ENCODE measurements at places on chromosomes 4 and X.

DNA sequence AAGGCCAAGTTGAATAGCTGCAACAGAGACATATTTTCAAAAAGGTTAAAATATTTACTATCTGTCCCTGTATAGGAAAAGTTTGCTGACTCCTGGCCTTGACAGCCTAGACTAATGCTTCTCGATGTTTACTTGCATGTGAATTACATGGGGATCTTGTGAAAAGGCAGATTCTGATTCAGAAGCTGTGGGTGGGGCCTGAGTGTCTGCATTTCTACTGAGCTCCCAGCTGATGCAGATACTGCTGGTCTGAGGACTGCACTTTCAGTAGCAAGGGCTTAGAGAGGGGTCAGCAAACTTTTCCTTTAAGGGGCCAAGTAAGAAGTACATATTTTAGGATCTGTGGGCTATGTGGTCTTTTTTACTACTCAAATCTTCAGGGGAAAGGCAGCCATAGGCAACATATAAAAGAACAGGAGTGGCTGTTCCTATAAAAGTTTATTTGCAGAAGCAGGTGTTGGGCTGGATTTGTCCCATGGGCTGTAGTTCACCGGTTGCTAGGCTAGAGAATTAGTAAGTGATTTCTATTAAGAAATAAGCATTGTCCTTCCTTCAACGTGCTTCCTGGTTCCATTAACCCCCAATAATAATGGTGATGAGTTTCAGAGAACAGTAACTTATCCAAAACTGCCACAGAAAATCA lies 97.2 kb upstream of the PDE5A start:
- DNase-seq: no peak

DNA sequence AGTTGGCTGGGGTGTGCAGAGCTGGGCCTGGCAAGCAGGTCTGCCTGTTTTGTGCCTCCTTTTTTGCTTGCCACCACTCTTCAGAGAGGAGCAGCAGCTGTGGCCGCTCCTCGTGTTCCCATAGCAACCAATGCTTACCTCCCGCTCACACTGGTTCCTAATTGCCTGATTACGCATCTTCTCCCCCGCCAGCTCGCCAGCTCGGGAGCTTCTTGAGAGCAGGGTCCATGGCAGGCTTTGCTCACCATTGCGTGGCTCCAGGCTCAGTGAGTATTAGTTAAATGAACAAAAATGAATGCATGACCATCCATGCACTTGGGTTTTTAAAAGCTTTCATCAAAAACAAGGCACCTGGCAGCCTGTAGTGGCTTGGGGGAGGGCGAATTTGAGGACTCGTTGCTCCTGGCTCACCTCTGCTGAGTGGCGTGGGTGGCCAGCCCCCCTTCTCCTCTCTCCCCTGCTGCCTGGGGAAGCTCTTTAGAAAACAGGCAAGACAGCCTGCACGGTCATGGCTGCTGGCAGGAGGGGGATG lies 14.2 kb upstream of the PJA1 start:
- no peak for DNase-seq

GRCh38 chrX:3044671-3045070 lies 3.4 kb downstream of the ARSF start:
- DNase-seq: no peak

DNA sequence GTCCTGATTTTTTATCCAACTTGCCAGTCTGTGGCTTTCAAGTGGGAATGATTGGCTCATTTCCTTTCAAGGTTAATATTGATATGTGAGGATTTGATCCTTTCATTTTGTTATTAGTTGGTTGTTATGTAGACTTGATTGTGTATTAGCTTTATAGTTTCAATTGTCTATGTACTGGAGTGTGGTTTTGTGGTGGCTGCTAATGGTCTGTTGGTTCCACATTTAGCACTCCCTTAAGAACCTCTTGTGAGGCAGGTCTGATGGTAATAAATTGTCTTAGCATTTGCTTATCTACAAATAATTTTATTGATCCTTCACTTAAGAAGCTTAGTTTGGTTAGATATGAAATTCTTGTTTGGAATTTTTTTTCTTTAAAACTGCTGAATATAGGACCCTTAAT lies 190.6 kb downstream of the CPXCR1 start:
- DNase-seq: no peak

- DNase-seq: no peak
Observed at GRCh38 chr4:140176735-140177134, 22.8 kb upstream of the MAML3 start.

DNA sequence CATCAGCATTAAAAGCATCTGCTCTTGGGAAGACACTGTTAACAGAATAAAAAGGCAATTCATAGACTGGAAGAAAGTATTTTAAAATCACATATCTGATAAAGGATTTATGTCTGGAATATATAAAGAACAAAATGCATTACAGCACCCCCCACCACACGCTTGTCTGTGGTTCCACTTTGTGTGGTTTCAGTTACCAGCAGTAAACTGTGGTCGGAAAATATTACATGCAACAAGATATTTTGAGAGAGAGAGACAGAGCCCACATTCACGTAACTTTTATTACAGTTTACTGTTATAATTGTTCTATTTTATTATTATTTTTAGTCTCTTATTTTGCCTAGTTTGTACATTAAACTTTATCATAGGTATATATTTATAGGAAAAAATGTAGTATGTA lies 21.2 kb upstream of the PDE6B start:
- no peak for DNase-seq

DNA sequence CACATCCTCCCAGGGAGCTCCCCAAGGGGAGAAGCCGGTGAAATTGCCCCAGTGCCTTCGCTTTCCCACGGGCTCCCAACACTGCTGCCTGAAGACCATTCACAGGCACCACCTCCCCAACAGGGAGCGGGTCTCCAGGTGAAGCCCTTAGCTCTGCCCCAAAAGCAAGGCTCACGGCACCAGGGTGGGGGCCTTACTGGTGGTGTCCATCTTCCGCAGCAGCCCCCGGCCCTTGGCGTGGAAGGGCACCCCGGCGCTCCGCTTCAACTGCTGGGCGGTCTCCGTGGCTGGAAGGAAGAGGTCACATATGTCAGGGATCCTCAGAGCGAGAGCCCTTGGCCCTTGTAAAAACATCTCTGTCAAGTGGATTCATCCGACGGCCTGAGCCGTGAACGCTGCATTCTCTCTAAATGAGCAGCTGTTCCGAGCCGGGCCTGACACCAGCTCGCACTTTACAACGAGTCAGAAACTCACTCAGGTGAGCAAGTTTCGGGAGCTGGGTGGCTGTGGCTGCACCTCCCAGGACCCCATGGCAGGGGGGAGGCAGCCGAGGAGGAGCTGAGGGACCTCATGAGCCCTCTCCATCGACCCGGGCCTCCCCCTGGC lies 20.9 kb downstream of the NELFA start:
- DNase-seq: no peak

DNA sequence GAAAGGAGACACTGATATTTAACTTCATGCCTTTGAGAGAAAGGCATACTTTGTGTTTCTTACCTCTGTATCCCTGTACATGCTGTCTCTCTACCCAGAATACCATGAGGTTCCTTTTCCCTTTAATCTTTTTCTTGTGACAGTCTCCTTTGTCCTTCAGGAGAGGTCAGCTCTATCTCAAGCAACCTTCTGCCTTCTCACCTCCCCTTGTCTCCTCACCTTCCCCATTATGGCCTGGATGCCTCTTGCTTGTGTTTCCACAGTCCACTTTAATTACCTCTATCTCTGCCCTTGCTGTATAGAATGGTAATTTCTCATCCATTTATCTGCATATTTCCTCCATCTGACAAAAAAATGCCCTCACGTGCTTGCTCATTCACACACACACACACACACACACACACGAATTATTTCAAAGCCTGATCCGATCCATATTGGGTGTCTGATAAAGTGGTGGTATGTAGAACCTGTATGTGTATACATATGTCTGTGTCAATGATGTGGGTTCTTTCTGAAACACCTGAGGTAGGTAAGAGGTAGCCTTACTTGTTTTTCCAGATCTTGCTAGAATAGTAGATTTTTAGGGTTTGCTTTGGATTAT lies 28.5 kb downstream of the MSN start:
- DNase-seq: no peak

DNA sequence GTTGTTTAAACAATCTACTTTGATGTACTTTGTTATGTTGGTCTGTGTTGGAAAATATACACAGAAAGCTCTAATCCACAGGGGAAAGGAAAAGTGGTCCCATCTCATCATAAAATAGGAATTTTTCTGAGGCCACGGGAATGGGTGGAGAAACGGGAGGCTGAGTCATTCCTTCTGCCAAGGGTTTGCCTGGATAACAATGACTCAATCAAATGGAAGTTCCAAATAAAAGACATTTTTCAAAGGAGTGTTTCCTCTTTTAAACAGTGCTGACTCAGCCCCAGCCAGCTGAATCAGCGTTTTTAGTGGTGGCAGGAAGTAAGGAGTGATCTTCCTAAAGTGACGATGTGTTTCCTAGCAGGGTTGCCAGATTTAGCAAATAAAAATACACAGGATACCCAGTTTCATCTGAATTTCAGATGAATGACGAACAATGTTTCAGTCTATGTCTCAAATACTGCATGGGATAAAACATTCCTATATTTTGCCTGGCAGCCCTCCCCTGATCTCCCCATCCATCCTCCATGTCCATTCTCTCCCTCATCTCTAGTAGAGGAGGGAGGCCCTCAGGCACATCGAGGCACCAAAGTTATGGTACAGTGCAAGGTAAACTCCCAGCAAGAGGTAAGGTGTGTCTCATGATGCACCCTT lies 345.4 kb upstream of the GATB start:
- no peak for DNase-seq

DNA sequence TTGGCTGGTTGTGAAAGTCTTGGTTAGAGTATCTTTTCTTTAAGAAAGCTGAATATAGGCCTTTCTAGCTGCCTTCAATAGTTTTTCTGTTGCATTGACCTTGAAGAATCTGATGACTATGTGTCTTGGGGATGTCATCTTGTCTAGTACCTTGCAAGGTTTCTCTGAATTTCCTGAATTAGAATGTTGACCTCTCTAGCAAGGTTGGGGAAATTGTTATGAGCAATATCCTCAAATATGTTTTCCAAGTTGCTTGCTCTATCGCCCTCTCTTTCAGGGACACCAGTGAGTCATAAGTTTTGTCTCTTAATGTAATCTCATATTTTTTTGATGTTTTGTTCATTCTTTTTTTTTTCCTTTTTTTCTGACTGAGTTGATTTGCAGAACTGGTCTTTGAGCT lies 194.7 kb downstream of the RAB28 start:
- DNase-seq: no peak

GRCh38 chr4:38149997-38150671 lies 189.9 kb downstream of the PTTG2 start:
- DNase-seq: no peak

- no peak for DNase-seq
Observed at GRCh38 chr4:109077505-109077904, 225.0 kb downstream of the COL25A1 start.

DNA sequence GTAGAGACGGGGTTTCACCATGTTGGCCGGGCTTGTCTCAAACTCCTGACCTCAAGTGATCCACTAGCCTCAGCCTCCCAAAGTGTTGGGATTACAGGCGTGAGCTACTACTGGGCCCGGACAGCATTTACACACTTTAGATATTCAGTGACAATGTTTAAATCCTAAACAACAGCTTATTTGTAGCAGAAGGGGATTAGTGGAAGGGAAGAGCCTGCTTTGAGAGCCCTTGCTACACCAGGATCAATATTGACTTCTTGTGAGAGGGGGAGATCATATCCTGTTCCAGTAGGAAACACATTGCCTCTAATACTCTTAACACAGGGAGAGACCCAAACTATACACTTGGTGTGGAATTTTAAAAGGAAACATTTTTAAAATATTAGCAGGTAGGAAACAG lies 7.1 kb downstream of the MGST2 start:
- no peak for DNase-seq

DNA sequence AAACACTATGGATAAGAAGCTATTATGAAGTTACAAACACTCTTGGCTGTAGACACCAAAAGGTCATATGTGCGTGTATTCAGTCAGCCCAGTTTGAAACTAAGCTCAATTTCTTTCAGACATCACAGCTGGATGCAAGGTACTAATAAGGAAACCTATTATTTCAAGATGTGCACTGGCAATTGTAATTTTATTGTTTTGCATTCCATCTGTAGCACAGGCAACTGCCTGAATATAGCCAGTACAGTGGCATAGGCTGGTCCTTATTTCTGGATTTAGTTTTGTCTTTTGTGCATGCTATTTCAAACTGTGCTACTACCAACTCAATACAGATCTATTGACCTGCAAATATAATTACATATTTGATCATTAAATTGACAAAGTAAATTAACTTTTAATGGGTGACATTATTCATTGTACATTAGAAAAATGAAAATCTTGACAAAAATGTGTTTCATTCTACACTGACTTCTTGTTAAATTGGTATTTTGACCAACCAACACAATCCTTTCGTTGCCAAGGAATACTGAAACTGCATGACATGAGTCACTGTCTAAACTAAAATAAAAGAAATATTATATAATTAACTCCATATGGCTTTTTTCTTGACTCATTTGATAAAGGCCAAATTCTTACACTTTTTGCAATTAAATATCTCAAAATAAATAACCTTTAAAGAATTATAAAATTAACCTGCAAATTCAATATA lies 594.3 kb upstream of the ADGRL3 start:
- DNase-seq: no peak

DNA sequence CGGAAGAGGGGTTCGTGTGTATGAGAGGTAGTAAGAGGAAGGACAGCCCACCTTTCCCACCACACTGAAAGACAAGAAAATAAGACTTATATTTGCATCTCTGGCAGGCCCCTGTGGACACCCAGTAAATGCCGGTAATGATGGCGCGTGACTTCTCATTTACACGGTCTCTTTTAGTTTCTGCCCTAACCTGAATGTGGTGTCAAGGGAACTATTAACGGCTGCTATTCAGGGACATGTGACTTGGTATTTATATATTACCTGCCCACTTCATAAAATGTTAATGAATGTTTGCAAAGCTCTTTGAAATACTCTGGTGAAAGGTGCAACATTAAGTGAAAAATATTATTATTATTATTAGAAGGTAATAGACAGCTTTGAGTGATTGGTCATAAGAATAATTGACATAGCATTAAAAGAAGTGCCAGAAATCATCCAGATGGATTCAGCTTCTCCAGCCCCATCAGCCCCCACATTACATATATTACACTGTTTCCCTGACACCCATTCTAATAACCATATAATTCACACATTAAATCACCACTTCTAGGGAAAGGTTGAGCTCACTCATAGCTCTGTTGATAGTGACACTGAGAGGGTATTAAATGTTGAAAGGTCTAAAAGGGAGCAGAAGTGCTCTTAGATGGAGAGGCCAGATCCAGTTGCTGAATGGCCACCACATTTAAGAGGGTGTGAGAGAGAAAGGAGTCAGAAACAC lies 83.0 kb upstream of the BEND4 start:
- DNase-seq: no peak
